ENCODE measurements at places on chromosomes 5 and 9.

- DNase-seq, result no peak
Observed at GRCh38 chr5:64814073-64814472, 45.3 kb downstream of the CWC27 start.

- DNase-seq, result peak; percentile 22
Observed at GRCh38 chr5:149667084-149667828, 62.9 kb upstream of the PPARGC1B start.

- peak; percentile 49 for DNase-seq
Observed at GRCh38 chr5:61332358-61332749, 296 bp downstream of the ZSWIM6 start.

DNA sequence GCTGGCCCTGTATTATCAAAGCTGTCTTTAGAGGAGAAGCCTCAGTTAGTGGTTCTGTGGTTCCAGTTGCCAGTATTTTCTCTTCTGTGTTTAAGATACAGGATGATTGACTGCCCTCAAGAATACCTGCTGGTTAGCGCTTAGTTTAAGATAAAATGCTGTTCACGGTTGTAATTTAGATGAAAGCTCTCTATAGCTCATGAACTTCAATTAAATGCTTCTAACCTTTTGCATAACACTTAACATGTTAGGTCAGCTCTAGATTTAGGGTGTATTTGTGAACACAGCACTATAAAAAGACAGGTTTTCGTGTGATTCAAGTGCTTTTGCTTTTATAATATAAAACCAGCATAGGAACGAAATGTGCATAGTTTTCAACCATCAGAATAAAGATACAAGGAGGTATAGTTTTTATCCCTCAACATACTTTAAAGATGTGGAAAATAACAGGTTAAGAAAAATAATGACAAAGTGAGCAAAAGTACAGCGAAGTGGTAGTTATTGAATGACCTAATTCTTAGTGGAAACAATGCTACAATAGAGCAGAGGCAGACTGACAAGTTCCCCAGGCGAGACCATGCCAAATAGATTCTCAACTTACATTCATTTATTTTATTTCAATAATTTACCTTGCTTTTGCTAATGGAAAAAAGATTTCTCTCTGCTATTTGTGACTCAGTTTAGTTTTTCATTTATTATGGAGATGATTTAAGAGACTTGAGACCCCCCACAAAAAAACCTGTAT, 602.6 kb upstream of the DMAC1 start:
- DNase-seq, result no peak

DNA sequence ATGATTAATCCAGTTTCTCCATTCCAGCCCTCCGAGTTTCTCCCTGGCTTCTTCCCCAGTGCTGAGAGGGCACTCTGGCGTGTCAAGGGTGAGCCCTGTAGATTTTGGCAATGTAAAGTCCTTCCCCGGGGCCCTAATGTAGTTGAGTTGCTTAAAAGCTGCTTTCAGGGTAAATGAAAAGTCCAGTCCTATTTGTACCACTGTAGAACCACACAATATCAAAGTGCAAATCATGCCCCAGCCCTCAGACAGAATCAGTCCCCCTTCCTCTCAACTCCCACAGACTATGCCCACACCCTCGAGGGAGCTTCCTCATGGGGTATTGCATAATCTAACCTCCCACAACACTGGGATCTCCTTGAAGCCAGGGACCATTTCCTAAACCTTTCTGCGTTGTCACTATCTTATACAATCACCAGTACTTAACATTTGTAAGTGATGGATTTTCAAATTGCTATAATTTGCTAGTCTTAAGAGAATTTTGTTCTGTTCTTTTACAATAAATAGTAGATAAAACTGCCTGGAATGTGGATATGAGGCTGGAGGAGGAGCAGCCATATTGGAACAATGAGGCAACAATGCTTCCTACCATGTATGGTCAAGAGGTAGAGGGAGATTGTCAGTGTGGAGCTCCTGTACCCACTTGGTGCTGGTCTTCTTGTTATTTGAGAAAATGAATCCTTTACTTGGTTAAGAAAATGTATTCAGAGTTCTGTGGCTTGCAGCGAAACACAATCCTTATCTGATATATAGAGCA, 34.4 kb downstream of the ZNF366 start:
- DNase-seq, result no peak

GRCh38 chr5:30113542-30113941, 1079.9 kb upstream of the CDH6 start:
- no peak for DNase-seq

DNA sequence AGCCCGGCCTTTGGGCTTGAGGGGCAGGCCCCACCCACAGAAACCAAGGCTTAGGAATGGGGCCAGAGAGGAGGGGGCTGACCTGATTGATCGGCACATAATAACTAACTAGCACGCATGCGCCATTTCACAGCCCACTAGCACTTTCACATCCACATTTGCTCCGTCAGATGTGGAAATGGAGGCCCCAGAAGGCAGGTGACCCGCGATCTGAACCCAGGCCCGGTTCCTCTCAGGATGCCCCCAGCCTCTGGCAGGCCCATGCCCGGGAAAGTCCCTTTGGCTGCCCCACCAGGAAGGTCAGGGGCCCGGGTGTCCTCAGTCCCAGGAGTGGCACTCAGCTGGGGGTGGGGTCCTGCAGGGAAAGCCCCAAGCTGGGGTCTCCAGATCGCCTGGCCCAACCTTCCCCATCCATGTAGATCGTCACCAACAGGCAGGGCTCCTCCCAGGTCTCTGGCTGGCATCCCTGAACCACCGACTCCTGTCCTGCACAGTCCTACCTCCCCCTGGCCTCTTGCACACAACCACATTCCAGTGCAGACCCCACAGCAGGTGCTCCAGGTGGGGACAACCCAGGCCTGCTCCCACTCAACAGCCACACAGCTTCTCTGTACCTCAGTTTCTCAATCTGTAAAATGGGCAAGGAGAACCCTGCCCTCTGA, 46.7 kb downstream of the VAV2 start:
- no peak for DNase-seq

DNA sequence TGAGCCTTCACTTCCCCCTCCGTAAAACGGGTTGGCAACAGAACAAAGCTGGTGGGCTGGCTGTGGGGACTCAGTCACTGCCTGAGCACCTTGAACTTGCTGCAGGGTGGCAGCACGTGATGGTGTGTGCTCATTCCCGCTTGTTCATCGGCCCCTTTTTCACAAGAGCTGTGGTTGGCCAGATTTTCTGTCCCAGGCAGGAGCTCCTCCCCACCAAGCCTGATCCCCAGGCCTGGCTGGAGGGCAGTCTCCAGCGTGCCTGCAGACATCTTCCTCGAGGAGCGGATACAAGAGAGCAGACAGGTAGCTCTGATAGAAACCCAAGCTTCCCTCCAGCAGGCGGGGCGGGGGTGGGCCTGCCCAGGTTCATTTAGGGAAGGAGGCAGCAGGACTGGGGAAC, 61.9 kb upstream of the ORM1 start:
- no peak for DNase-seq

DNA sequence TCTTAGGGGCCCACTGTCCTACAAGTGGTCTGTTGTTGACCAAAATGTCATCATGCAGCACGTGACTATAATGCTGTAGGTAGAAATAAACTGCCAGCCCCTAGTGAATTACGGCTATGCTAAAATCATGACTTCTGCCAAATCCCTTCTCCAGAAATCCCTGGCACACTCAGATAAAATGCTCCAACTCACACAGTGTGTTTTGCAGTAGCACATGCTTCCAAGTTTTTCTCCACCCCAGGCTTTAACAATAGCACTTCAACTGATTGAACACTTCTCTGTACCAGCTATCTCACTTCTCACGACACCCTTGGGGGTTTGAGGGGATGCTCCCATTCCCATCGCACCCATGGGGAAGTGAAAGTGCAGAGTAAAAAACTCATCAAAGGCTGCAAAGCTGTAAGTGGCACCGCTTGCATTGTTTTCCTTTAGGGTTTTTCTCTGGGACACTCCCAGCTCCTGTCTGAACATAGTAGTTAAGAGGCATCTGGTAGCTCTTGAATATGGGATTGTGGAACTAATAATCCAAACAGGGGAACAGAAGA, 151.0 kb upstream of the SLC24A2 start:
- no peak for DNase-seq

GRCh38 chr5:27598576-27598975, 560.2 kb upstream of the CDH9 start:
- DNase-seq, result no peak

All from activated naive CD8-positive, alpha-beta T cell treated with anti-CD3 and anti-CD28 coated beads for 36 hours (primary cell).